ENCODE measurements at places on chromosomes 3 and 15.

- DNase-seq = no peak
These were observed at the start of gene CCR1 for GRCh38 chr3:46208167-46208704. Gene CCR1 (minus strand): TSS chr3:46208313. CDS start chr3:46204313, 4,000 bp downstream.

DNA sequence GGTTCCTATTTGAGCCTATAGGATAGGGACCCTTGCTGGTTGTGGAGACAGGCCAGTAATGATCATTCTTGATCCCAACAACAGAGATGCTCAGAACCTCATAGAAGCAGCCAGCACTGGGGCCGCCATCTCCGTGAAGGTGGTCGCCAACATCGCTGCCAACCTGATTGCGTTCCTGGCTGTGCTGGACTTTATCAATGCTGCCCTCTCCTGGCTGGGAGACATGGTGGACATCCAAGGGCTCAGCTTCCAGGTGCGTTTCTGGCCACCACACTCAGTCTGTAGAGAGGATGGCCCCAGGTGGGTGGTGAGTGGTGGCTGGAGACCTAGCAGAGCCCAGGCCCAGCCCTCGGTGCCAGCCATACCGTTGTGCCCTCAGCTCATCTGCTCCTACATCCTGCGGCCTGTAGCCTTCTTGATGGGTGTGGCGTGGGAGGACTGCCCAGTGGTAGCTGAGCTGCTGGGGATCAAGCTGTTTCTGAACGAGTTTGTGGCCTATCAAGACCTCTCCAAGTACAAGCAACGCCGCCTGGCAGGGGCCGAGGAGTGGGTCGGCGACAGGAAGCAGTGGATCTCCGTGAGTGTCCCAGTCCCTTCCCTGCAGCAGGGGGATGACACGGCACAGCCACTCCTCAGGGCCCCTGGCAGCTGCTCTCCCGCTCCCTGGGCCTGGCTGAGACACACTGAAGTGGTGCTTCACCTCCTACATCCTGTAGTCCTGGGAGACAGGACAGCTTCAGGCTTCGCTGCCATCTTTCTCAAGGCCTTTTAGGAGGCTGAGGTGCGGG, 46.5 kb upstream of the PDE8A start:
- no peak for DNase-seq

- no peak for DNase-seq
These were observed 241.5 kb downstream of the CLSTN2 start for GRCh38 chr3:140176526-140176925.

GRCh38 chr3:39499651-39500273, 32.3 kb downstream of the MOBP start:
- DNase-seq = no peak

GRCh38 chr3:29701326-29701983, 420.6 kb downstream of the RBMS3 start:
- DNase-seq = no peak

DNA sequence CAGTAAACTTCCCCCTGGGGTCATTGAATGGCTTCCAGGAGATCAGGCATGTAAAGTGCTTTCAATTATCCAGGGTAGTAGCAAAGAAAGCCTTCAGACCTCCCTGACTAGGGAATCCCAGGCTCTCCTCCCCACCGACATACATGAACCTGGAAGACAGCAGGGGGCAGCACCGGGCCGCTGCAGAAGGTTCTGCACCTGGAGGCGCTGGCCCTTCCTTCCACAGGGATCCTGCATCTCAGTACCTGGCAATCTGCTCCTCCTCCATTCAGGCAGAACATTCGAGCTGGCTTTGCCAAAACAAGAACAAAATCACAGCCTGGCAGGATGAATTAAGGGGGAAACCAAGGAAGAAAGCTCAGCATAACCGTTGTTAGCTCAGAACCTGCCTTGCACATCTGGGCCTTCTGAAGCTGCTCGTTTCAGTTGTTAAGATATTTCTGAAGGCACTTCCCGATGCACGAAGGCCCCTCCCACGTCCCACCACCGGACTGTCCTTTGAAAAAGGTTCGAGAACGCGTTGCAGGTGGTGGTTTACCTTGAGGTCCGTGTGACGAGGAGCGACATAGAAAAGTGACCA, 237.7 kb downstream of the SLCO3A1 start:
- peak; percentile 47 for DNase-seq

GRCh38 chr15:60485365-60486055, 6.6 kb upstream of the ICE2 start:
- no peak for DNase-seq

Data from NCI-H1092 treated with DMSO at 0.1 percent for 48 hours (cell line).